Endothelial cell (in vitro differentiated cells): ENCODE measurements at places on chromosomes 11 and 22.

- peak; percentile 46 for DNase-seq
These were observed 781 bp downstream of the SIDT2 start for GRCh38 chr11:117179048-117179999.

DNA sequence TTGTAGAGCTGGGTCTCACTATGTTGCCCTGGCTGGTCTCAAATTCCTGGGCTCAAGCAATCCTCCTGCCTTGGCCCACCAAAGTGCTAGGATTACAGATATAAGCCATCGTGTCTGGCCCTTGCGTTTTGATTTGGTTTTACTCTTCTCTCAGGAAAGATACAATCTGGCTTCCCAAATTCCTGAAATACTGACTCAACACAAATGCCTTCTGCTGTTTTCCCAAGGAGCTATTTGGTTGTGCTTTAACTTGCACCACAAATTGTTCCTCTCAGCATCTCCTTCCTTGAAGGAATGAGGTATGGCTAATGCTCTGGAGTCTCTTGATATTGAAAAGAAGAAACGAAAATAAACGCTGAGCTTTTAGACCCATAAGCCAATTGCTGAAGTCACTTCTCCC, 110.0 kb upstream of the PAX6 start:
- DNase-seq = no peak

GRCh38 chr11:540583-541432, 3.5 kb downstream of the LRRC56 start:
- no peak for DNase-seq

GRCh38 chr11:81112718-81113117, 1620.9 kb downstream of the FAM181B start:
- no peak for DNase-seq

- no peak for DNase-seq
These were observed 42.4 kb upstream of the PPARA start for GRCh38 chr22:46107753-46108563.
